NCI-H1694 treated with DMSO at 0.1 percent for 48 hours (cell line): ENCODE measurements at places on chromosomes 5 and 9.

- DNase-seq = peak; percentile 48
Observed at GRCh38 chr9:127611899-127612790, at the start of gene STXBP1. Gene STXBP1 (plus strand): TSS chr9:127612277. CDS start chr9:127612404, 127 bp downstream.

GRCh38 chr5:137960141-137960540 is 70.9 kb downstream of the PKD2L2 start:
- DNase-seq = no peak

DNA sequence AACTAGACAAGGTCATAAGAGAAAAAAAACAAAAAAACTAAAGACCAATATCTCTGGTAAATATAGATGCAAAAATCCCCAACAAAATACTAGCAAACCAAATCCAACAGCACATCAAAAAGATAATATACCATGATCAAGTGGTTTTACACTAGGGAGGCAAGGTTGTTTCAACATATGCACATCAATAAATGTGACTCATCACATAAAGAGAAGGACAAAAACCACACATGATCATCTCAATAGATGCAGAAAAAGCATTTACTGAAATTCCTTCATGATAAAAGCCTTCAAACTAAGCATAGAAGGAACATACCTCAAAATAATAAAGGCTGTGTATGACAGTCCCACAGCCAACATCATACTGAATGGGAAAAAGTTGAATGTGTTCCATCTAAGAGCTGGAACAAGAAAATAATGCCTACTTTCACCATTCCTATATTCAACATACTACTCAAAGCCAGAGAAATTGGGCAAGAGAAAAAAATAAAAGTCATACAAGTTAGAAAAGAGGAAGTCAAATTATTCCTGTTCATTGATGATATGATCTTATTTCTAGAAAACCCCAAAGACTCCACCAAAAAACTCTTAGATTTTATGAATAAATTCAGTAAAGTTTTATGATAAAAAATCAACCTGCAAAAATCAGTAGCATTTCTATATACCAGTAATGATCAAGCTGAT is 72.2 kb upstream of the FAM169A start:
- no peak for DNase-seq

DNA sequence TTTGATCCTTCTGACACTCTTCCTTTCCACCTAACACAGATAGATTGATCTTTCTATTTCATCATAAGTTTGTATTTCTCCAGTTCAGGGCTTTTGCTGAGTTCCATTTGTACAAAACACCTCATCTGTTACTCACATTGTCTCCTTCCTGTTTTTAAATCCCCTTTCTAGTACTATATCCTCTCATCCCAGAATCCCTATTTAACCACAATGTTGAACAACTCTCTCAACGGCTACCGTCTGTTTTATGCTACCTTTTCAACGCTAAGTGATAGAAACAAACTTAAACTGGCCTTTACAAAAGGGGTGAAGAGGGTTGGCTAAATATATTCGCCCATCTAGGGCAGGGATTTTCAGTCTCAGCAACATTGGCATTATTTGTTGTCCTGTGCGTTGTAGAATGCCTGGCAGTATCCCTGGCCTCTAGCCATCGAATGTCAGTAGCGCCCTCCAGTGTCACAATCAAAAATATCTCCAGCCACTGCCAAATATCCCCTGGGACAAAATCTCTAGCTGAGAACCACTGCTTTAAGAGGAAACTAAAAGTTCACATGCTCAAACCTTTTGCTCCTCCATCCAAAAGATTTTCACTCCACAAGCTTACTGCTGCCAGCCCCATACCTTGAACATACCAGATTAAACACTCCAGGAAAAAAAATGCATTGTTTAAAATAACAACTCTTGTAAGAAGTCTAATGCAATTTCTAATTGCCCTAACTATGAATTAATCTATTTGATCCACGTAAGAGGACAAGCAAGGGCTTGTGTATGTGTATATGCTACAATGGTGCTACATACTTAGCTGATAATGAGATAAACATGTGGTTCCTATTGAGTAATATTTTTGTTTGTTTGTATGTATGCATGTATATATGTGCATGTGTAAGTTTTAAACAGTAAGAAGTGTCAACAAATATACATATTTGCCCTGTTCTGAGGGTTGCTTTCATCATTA is 344.0 kb downstream of the PTPRD start:
- DNase-seq = peak; percentile 39

DNA sequence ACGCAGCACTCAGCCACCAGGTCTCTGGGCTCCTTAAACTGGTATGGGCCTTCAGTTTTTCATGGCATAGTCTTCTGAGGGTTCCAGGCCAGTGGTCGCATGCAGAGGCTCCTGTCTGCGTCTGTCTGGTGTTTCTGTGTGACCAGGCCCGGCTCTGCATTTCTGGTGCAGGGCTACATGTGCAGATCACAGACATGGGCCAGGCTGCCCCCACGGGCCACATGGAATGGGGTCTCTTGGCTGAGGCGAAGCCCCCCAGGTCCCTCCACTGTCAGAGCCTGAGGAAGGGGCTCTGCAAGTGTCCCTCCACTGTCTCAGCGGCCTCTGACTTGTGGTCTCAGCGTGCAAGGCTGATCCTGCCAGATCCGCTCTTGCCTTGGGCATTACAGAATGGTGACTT is 15.6 kb upstream of the CARD19 start:
- no peak for DNase-seq

DNA sequence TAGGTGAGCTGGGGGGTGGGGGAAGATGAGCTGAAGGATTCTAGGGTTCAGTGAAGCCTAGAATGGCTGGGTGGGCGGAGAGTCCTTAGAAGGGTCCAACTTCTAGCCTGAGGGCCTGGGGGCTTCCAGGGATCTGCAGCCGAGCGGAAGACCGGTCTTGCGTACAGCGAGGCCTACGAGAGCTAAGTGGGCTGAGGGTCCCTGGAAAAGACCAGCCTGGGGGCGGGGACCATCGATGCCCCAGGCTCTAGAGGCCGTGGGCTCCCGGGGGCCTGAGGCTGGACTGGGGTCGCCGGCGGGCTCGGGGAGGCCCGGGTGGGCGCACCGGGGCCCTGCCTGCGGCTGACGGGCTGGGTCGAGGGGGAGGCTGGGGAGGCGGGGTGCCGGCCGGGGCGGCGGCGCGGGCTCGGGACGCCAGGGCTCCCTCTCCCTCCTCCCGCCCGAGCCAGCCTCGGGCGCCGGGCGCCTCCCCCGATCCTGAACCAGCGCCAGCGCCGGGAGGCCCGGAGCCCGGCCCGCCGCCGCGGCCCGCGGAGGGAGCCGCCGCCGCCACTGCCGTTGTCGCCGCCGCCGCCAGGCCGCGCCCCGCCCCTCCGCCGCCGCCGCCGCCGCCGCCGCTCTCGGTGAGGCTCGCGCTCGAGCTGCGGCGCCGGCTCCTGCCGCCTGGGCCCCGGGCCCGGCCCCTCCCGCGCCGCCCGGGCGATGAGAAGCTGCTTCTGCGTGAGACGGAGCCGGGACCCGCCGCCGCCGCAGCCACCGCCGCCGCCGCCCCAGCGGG is at the start of gene MVB12B:
Gene MVB12B (plus strand): TSS at position 602 of the 778 bp plus-strand sequence. CDS start 101 bp downstream, at position 703.
- DNase-seq = no peak

DNA sequence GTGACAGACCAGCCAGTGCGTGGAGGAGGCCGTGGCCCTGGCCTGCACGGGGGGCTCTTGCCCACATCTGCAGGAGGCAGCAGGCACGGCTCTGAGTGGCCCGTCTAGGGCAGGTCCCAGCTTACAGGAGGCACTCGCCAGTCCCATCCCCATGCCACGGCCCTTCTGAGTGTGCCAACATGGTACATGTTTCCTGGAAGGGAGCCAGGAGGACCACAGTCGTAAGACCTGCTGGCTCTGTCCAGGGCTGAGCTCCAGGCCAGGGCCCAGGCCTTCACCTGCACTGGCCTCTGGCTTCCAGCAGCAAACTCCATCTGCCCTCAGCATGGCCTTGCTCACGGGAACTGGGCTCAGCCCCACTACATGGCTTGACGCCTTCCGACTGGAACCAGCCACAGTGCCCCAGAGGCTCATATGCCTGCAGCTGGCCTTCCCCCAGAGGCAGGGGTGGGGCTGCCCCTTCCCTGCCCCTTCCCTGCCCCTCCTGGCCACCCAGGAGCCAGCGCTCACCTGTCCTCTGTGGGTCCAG is 3.8 kb downstream of the NKD2 start:
- no peak for DNase-seq

GRCh38 chr9:71795097-71795813 is 26.9 kb upstream of the CEMIP2 start:
- no peak for DNase-seq

GRCh38 chr5:24693609-24694008 is 48.8 kb upstream of the CDH10 start:
- no peak for DNase-seq

DNA sequence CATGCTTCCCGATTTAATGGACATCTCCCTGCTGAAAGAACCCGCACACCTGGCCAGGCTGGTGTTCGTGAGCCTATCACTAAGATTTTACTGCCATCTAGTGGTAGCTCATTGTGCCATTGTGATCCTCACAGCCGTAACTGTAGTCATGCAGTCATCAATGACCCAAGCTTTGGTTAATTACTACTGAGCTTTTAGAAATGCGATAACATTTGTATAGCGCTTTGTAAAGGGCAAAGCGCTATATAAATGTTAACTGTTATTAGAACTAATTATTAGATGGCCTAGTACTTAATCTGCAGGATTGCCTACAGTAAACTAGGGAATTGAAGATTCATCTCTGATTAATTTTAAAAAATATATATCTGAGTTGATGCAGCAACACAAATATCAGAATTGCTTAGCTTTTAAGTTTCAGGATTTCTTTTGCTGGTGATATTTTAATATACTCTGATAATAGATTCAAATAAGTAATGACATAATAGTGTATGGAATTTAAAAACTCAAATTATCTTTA is 90.2 kb downstream of the HACD4 start:
- DNase-seq = peak; percentile 63

- DNase-seq = no peak
Observed at GRCh38 chr5:76041863-76042262, 41.3 kb upstream of the SV2C start.

DNA sequence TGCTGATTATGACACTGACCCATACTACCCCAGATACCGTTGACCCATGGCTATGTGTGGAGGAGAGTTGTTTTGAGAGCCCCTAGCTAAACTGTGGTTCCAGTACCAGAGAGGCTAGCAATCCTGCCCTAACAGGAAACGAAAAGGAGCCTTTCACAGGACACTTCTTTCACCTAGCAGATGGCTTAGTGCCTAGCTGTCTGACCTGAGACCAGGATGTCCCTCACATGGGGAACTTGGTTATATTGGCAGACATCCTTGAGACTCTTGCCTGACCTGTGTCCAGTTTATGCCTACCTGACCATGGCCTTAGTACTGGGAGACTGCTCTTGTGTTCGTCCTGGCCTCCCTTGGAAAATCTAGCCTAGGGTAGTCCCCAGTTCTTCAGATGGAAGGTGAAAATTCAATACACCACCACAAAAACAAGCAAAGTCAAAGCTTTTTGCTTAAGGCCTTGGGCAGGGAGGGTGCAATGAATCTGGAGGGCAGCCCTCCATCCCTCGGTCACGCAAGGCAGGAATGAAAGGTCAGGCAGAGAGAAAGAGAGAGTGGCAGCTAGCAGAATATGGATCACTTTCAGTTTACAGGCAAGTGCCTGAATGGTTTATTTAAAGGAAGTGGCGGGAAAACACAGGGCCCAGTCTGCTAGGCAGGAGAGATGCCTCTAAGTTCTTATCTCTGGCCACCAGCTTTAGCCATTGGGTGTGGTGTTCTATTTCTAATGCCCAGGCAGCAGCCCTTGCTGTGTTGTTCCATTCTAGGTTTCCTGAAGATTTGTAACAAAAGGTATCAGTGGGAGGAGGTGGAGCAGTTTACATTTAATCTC is 16.4 kb upstream of the ZNF474 start:
- no peak for DNase-seq

DNA sequence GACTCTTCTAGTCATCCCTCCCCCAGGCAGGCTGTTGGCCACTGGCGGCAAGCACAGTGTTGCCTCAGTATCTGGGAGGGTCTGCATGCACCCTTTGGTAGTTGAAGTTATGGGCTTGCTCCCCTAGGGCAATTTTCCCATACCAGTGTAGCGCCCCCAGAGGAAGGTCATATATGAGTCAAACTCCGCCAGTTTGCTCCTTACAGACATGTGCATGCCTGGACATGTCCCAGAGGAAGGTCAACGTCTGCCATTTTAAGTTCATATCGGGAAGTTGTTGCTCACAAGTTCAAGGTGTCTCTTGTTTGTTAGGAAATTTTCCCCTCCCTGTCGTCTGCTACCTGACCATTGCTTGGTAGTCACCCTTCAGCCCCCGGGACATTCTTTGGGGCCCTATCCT is 51.3 kb upstream of the MROH2B start:
- DNase-seq = no peak

GRCh38 chr5:143031781-143032580 is 261.8 kb downstream of the ARHGAP26 start:
- DNase-seq = no peak

DNA sequence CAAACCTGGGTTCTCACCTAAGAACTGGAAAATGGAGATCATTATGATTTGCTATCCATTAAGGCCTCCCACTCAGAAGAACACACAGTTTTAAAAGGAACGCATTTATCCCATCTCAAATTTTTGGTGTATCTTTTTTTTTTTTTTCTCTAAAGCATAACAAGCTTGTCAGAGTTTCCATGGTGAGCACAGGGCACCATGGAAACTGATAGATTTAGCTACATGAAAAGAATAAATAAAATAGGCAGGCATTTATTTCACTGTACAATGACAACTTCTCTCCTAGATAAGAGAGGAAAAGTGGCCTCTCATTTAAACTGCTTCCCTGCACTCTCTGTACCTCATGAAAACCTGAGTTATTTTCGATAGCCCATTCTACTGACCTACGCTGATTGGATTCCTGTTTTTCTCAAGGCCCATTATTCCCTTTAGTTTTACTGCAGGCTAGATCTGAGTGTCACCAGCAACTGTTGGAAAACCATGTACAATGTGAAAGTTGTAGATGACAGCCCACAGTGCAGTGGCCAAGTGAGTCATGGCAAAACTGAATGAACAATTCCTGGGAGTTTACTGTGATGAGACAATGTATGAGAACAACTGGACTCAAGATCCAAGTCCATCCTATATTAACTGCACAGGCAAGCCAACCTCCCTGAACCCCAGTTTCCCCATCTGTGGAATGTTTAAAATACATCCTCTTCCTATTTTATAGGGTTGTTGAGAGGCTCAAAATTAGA is 4.3 kb upstream of the GDA start:
- no peak for DNase-seq

DNA sequence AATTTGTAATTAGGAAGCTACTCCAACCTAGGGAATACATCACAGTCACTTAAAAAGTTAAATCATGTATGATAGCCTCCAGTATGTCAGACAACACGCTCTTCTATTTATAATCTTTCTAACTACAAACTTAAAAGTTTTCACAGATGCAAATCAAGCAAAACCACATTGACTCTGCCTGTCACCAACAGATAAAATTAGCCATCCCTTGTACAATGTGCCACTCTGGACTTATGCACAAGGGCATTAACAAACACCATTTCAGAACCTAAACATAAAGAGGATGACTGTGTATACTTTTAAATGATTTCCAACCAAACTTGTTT is 14.7 kb downstream of the ERP44 start:
- no peak for DNase-seq

- DNase-seq = no peak
Observed at GRCh38 chr5:179767496-179768100, 26.2 kb upstream of the LTC4S start.

DNA sequence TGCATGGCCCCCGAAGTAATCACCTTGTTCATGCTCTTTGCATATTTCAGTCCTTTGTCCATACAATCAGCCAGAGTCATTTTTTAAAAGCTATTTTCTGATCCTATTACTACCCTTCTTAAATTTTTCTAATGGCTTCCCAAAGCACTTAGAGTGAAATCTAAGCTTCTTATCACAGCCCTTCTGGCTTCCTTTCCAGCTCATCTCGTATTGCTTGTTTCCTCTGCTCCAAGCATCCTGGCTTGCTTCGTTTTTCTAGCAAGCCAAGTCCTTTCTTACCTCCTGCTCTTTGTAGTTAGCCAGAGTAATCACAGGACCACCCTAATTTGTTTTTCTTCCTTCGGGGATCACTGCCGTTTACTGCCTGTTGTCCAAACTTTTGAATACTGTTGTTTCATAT is 453.3 kb downstream of the KIF4B start:
- DNase-seq = no peak
